ENCODE measurements at places on chromosomes 5 and 9.
A peak's percentile ranks its signal among the peaks of the same experiment; 100 is the strongest.

DNA sequence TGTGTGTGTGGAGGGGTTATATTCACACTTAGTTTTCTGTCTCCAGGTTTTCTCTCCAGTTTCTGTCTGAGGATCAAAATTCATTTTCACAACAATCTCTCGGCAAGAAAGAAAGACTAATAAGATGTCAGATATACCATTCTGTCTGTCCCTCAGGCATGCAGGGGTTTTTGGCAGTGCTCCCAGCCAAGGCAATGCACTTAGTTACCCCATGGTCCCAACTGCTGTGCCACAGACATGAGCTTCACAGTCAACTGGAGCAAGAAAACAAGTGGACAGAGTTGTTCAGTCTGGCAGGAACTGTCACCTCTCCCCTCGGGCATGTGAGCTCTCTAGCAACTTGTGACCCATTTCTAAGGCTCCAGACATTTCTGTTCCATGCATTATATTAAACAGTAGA lies 101.7 kb upstream of the LHFPL2 start:
- DNase-seq, result no peak

- no peak for DNase-seq
Measured at GRCh38 chr9:113125386-113126035, 25.3 kb upstream of the SLC31A2 start.

GRCh38 chr9:37255187-37255586 lies 134.8 kb downstream of the ZCCHC7 start:
- no peak for DNase-seq

- DNase-seq, result no peak
Measured at GRCh38 chr9:2936221-2936620, 92.3 kb upstream of the PUM3 start.

- DNase-seq, result no peak
Measured at GRCh38 chr9:120852240-120853010, 9.7 kb upstream of the PSMD5 start.

DNA sequence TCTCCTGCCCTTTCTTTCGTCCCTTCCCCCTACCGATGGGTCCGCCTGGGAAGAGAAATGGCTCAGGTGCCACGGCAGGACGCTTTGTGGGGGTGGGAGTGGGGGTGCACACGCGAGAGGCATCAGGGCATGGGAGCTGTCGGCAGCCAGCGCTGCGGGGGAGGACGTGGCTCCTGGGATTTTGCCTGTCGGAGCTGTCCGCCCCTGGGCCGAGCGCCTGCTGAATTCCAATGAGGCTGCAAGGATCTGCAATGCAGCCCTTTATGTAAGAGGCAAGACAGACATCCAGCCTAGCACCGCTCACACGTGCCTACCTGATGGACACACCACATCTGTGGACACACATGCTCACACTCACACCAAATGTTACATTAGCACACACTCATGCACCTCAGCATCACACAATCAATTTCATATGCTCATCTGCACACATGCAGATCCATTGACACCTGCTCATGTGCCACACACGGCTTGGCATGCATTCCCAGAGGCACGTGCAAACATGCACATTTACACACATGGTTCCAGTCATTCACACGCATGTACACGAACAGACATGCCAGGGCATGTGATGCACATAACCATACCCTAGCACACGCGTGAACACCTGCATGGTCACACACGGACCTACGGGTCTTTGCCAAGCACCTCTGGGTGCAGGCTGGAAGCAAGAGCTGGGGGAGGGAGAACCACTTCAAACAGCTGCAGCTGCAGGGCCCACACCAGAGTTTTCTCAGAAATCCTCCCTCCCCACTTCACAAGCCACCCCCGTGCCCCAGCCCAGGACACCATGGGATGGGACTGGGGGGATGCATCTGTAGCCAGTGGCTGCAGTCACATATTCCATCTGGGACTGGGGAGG lies 1.4 kb downstream of the GRIN1 start:
- no peak for DNase-seq

GRCh38 chr5:151456321-151456940 lies 9.0 kb downstream of the SLC36A1 start:
- no peak for DNase-seq

GRCh38 chr5:173750538-173751265 lies 134.3 kb upstream of the BOD1 start:
- no peak for DNase-seq

- DNase-seq, result peak; percentile 46
Measured at GRCh38 chr5:139458580-139459407, 3.7 kb downstream of the ECSCR start.

DNA sequence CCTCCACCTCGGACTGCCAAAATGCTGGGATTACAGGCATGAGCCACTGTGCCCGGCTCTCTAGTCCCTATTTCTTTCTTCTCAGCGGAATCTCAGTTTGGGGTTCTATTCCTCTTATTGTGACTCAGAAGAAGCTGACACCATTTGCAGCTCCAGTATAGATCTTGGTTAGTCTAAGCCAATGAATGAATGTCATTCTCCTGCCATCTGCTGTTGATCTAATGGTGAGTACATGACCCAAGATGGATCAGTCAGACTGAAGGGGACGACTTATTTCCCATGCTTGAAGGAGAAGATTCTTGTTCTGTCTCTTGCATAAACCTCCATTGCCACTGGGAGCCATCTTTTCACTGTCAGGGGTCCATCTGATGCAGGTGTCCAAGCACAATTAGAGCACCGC lies 76.0 kb upstream of the KLF9 start:
- no peak for DNase-seq

DNA sequence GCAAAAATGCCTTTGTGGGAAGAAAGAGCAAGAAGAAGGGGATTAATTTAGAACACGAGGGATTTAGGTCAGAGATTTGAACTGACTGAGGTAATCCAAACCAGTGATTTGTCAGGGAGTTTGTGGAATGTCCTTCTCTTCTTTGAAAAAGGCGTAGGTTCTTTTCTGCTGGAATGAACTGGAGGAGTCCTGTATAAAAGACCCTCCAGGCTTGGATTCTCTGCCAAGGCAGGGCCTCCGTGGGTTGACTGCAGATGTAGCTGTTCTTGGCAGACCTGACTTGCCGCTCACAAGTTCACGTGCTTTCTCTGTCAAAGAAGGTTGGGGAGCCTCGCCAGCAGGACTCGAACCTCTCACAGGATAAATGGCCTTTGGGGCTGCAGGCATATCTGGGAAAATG lies 62.8 kb upstream of the STC2 start:
- no peak for DNase-seq

DNA sequence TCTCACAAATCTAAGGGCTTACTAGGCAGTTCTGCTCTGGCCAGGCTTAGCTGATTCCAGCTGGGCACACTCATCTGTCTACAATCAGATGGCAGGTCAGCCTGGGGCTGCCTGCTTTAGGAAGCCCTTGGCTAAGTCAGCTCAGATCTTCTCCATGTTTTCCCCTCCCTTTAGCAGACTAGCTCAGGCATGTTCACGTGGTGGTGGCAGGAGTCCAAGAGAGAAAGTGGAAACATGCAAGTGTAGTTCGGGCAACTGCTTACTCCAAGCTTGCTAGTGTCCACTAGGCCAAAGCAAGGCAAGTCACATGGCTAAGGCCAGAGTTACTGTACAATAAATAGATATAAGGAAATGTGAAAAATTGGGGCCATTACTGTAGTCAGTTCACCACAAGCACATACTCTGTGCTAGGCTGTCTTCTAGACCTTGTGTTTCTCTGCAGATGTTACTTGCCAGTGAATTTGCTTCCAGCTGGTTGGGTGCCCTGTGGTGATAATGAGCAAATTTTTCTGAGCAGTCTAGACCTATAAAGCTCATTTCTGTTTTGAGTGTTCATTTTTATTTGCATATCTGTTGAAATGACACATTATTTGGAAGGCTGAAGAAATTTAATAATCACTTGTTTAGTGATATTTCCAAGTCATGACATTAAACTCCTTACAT lies 38.3 kb downstream of the RECK start:
- DNase-seq, result no peak

DNA sequence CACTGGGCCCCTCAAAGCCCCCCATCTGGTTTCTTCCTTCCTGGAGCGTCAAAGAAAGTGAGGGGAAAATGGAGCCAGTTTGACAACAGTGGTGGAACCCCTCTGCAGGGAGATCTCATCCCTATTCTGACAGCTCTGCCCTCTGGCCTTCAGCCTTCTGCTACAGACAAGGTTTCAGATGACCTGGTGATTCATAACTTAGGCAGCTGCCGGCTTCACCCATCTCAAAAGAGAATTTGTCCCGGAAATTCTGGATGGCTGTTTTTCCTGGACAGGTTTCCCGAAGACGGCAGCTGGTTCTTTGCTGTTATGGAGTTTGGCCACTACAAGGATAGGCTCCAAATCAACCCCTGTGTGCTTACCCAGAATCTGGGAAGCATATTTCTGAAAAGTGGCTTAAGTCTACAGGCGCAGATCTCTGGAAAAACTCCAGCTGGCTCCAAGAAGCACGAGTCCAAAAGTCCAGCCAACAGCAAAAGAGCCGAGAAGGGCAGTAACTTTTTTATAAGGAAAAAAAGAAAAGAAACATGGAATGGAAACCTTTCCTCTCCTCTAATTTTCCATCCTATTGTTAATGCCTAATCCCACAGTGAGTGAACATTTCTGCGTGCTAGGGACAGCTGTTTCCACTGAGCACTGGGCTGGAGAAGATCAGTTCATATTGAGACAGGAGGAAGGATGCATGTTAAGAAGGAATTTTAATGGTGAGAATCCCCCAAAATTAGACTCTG lies 54.5 kb downstream of the ZNF366 start:
- no peak for DNase-seq

DNA sequence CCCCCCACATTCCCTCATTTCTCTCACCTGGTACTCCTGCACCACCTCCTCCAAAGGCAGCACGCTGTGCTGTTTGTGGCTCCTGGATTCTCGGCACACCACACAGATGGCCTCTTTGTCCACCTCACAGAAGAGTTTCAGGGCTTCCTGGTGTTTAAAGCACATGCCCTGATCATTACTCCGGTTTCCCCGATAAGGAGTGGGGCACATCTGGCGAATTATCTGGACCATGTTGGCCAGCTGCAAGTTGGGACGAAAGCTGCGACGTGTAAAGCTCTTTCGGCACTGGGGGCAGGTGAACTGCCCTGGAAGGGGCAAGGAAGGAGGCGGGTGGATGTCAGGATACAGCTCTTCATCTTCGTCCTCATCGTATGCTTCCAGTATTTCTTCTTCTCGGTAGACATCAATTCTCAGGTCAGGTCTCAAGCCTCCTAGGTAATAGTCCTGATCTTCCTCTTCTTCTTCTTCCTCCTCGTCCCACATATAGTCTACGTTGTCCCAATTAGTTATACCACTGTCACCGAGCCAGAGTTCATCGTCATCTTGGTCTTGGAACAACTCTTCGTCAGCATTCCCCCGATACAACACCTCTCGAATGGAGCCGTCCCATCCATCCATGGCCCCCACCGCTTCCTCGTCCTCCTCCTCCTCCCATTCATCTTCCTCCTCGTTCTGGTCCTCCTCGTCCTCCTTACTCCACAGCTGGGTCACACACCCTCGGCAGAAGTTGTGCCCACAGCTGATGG lies 796 bp downstream of the TRIM52 start:
- no peak for DNase-seq

- DNase-seq, result no peak
Measured at GRCh38 chr5:35308421-35308820, 78.1 kb upstream of the PRLR start.

DNA sequence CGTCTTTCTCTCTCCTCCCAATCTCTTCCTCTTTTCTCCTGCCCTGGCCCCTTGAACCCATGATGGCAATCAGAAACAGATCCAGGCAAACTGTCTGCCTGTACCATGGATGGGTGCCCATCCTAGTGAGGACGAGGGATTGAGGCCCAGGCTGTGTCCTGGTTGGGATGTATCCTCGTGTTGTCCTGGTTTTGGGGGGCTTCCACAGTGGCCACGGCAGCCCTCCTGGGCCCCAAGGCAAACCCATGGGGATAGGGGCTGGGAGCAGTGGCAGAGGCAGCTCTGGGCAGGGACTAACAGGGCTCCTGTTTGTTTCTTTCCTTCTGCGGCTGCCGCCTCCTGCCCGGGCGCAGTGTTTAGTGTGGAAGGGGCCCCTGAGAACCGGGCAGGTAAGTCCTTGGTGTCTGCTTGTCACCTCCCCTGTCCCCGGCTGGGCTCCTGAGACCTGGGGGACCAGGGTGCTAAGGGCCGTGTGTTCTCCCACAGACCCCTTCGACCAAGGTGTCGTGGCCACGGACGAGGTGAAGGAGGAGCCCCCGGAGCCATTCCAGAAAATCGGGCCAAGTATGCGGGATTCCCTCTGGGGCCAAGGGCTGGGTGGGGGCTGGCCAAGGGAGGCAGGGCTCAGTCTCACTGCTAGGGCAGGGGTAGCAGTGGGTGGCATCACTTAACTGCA lies 70.0 kb downstream of the AMBP start:
- no peak for DNase-seq

DNA sequence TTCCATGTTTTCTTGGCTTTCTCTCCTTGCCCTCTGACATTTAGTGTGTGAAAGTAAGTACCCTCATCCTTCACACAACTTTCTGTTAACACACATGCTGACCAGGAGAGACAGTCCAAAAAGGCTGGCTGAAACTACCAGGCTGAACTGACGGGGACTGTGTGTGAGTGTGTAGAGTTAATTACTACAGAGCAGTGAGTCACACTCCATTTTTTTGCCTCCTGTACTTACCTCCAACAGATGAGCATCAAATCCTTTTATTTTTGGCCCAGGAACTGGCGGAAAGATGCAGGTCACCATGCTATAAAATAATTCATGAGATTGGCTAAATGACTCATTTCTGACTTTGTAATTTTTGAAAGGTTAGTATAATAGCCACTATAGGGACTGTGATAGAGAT lies 20.2 kb upstream of the AGXT2 start:
- DNase-seq, result no peak

GRCh38 chr9:21031091-21031807 lies at the start of gene HACD4:
TSS of gene HACD4 (minus strand) at chr9:21031640. CDS start at chr9:21031590, 50 bp downstream.
- DNase-seq, result no peak

DNA sequence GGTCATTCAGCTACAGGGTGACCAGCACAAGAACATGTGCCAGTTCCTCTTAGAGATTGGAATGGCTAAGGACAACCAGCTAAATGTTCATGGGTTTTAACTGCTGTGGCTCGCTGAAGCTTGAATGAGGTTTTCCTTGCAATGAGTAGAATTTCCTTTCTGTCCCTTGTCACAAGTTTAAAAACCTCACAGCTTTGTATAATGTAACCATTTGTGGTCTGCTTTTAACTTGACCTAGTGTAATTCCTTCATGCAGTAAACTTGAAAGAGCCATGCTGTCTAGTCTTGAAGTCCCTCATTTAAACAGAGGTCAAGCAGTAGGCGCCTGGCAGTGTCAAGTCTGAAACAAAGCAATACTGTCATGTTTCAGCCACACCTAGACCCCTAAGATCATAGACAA lies 181.3 kb upstream of the DMRT1 start:
- DNase-seq, result no peak

DNA sequence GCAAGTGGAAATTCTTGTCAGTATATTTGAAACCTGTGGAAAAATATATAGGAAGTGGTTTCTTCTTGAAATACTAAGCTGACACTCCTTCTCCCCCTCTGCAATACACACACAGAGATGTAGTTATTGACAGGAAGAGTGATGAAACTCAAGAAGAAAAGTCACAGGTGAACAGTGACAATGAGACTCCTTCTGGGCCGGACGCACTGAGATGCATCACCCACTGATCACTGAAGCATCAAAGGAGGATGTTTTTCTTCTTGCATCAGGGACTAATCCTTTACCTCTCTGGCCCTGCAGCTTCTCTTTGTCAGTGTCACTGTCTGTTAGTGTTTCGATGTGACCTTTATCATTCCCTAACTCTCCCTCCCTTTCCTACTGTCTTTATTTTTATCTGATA lies 1864.2 kb upstream of the C9orf72 start:
- DNase-seq, result no peak

- DNase-seq, result no peak
Measured at GRCh38 chr9:13437866-13438265, 158.4 kb upstream of the MPDZ start.
